Osteoblast (primary cell): ENCODE measurements at places on chromosomes 1 and 21. TPM values are rescaled to one million over a fixed set of nuclear protein-coding genes. Genes with fewer than 3 reads are reported as not detected.

GRCh38 chr1:51906306-51907078, 28.0 kb upstream of the NRDC start:
- DNase-seq: no peak

PLXNA2 gene
- total RNA-seq: 2.7 and 3.3 TPM in 2 replicates

CA6 gene
- not detected in 2 replicates for total RNA-seq

- no peak for DNase-seq
These were observed 72.8 kb downstream of the SLC45A1 start for GRCh38 chr1:8390707-8391106.

GRCh38 chr1:202159534-202160371, 649 bp downstream of the PTPN7 start:
- no peak for DNase-seq

DNA sequence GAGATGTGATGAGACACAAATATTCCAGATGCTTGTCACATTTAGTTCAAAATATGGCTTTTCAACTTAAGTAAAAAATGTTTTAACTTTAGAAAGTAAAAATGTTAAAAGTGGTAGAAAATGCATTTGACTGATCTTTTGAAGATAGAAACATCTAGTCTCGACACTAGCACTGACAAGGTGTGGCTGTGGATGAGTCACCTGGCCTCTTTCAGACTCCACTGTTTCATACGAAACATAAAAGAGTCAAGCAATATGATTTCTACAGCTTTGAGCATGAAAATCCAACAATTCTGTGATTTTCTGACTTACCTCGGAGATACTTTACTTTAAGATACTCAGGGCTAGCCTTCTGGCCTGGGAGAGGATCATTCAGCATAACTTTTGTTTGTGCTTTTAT, 47.7 kb downstream of the TTC13 start:
- no peak for DNase-seq
